ENCODE measurements at places on chromosomes 11 and 22.

DNA sequence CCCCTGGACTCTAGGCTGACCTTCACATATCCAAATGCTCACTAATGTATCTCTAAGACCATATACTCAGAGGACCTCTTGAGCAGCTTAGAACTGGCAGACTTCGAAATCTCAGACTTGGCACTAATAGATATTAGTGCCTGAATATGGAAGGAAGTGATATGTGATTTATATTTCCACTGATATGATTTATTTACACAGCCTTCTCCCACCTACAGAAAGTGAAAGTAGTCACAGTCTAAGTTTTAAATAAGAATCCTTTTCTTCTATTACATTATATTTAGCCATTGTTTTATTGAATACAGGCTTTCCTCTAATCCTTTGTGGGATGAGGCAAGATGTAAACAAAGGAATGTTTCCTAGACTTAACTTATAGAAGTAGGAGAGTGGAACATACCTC, 6.7 kb upstream of the NAV2 start:
- DNase-seq = no peak

DNA sequence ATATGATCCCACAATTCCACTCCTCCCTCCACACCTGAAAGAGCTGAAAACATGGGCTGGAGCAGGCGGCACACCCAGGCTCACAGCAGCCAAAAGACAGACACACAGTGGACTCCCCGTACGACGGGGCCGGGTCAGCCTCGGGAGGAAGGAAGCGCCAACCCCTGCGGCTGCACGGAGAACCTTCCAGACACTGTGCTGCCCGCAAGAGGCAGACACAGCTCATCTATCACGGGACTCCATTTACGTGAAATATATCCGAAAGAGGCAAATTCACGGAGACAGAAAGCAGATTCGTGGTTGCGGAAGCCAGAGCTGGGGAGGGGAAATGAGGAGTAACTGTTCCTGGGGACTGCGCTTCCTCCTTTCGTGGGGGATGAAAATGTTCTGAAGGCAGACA, 165.0 kb downstream of the BRD1 start:
- no peak for DNase-seq

- DNase-seq = no peak
These were observed 16.3 kb upstream of the AGBL2 start for GRCh38 chr11:47731475-47731874.

GRCh38 chr11:132744771-132745170, 787.5 kb downstream of the OPCML start:
- DNase-seq = no peak

DNA sequence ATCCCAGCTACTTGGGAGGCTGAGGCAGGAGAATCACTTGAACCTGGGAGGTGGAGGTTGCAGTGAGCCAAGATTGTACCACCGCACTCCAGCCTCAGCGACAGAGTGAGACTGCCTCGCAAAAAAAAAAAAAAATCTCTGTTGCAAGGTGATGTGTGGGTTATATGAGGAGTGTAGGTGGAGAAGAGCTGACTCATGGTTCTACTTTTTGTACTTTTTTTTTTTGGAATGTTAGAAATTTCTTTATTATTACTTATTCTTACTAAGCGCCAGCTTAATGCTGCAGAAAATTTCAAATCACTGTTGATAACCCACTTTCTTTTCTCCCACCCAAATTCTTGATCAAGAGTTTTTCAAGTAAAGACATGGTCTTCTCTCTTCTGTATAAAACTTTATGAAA, 29.6 kb upstream of the DNAJB13 start:
- DNase-seq = no peak

DNA sequence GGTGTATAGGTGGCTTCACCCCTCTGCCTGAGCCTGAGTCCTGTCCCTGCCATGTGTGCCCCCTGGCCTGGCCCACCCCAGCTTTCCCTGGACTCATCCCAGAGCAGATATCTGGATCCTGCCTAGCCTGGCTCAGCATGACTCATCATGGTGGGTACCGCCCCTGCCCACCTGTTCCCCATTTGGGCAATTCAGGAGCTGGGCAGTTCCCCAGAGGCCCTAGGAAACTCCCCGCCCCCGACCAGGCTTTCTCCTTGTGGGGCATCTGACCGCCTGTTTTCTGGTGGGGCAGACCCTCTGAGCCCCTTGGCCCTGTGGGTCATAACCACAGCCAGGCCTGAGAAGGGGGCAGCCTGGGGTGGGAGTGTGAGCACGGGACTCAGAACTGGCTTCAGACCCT, 4.4 kb downstream of the TSPO start:
- DNase-seq = no peak

DNA sequence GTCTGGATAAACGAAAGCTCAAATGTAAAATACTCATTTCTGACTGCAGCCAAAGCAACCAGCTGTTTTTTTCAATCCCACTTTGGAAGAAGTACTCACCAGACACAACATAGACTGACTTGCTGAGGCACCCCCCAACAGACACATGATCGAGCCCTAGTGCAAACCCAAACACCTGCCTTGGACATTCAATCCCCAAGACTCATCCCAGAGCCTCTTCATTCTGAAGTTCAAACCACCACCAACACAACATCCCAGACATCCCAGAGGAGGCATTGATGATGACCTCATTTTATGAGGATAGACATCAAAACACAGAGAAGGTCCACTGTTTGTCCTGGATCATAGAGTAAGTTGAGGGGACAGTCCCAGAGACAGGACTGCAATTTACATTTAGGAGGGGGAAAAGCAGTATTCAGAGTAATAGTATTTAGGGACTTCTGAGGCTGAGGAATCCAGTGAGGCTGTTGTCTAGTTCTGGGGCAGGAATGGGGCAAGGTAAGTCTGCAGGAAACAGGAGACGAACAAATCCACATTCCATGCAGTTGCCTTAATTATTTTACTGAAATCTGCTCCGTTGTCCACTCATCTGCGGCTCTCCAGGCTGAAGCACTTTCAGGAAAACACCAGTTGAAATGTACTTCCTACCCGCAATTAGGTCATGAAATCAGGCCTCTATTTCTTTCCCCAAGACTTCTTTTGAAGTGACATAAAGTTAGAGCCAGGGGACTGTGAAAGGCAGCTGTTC, 54.8 kb downstream of the CLPB start:
- DNase-seq = no peak

DNA sequence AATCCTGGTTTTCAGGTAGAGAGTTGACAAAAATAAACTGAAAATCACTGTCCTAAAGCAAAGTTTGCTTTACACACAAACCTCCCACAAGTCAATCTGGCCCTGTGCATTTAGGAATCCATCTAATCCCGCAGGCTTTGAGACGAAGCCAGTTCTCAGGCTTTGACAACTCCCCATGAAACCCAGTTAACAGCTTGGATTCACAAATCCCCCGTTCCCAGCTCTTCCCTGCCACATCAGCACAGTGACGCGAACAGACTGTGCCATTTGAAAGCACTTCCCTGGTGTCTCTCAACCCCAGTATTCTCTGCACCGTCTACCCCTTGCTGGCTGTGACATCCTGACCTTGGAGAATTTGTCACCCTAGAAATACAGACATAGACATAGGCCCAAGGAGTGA, 117.8 kb downstream of the OPCML start:
- no peak for DNase-seq

GRCh38 chr11:69055598-69056516, 7.1 kb downstream of the TPCN2 start:
- DNase-seq = no peak

GRCh38 chr11:134537296-134537695, 125.3 kb upstream of the B3GAT1 start:
- DNase-seq = no peak

DNA sequence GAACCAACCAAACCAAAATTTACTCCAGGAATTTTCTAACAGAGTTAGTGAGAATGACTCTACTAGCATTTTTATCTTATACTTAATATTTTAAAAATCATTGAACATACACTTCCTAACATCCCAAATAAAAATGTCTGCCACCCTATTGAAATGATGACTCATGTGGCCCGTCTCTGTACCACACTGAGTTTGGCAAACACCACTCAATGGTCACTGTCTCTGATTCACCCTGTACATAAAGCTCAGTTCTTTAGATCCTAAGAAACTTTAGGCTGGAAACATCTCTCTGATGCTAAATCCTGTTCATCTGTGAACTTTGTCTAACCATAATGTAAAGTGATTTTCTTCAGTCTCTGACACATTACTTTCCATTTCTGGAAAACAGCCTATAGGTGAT, 182.0 kb downstream of the CWF19L2 start:
- DNase-seq = no peak

DNA sequence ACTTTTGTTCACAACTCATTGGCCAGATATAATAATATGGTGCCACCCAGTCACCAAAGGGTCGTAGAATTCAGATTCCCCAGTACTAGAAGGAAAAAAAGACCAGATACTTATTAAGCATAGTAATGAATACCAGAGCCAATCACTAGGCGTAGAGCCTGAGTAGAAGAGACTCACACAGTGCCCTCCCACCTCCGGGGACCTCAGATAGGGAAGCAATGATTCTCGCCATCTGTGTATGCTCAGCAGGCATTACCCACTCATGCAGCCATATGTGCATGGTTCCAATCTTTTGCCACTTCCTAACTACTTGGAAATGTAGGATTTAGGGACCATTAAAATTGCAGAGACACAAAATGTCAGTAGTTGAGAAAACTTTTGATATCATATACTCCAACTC, 85.3 kb downstream of the C11orf87 start:
- no peak for DNase-seq

- DNase-seq = no peak
These were observed 24.6 kb downstream of the FXYD6 start for GRCh38 chr11:117851852-117852251.

DNA sequence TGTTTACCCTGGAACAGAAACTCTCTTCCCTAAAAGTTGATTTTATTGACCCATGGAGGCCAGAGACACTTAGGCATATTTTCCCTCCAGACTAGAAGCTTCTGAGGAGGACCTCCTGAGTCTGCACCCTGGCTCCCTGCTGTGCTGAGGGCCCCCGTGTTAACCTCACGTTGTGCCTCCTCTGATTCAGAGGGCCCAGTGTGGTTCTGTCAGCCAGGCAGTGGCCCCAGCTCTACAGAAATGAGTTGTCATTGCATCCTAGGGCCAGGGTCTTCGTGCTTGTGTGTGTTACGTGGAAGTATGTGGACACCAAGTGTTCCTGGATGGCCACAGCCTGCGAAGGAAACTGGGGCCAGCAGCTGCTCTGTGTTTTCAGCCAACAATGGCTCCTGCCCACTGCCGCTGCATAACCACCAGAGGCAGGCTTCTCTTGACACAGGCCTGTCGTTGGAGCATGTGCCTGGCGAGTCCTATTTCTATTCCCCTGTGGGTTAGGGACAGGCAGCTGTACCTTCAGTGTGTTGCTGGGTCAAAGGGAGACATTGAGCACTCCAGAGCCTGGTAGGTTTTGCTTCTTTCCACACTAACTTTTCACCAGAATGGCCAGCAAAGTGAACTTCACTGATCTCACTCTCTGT, 44.5 kb downstream of the MED15 start:
- DNase-seq = no peak

GRCh38 chr22:35660291-35661127, 12.3 kb downstream of the APOL6 start:
- no peak for DNase-seq

DNA sequence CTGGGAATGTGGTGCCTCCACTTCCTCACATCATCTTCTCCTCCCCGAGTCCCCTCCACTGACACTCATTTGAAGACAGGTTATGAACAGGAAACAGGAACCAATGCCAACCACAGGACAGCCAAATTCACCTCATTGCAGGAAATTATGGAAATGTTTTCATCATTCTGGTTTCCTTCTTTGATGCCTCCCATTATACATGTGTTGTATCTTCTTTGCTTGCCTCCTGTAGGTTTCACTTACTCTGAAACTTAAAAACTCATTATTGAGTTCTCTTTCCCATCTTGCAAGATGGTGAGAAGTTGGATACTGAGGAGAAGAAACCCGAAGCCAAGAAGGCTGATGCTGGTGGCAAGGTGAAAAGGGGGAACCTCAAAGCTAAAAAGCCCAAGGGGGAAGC, 108.5 kb downstream of the PHF21B start:
- no peak for DNase-seq

Data from COR-L47 (cell line).